ENCODE measurements at places on chromosomes 16 and 17.

DNA sequence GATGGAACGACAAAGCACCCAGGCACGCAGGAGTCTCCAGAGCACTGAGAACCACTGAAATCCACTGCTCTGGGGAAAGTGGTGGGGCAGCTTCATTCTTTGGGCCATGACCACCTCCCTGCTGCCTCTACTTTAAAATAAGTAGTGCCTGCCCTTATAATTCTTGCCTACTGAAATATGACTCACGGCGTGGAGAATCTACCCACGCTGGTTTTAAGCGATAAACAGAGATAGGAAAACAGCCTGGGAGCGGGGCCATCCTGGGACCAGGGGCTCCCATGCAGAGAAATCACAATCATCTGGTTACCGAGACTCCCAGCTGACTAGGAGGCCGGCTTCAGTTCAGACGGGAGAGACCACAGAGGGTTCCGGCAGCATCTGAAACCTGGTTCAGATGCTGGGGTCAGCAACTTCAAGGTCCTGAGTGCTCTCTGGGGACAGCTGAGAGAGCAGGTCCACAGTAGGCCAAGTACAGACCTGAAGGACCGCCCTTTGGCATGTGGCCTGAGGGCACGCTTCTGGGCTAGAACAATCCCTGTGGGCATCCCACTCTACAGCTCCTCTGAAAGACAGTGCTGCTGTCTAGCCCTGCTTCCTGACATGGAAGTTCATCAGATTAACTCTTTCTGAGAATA is 8.6 kb upstream of the DHRS13 start:
- DNase-seq = no peak

GRCh38 chr16:25585526-25585925 is 106.2 kb upstream of the HS3ST4 start:
- DNase-seq = no peak

DNA sequence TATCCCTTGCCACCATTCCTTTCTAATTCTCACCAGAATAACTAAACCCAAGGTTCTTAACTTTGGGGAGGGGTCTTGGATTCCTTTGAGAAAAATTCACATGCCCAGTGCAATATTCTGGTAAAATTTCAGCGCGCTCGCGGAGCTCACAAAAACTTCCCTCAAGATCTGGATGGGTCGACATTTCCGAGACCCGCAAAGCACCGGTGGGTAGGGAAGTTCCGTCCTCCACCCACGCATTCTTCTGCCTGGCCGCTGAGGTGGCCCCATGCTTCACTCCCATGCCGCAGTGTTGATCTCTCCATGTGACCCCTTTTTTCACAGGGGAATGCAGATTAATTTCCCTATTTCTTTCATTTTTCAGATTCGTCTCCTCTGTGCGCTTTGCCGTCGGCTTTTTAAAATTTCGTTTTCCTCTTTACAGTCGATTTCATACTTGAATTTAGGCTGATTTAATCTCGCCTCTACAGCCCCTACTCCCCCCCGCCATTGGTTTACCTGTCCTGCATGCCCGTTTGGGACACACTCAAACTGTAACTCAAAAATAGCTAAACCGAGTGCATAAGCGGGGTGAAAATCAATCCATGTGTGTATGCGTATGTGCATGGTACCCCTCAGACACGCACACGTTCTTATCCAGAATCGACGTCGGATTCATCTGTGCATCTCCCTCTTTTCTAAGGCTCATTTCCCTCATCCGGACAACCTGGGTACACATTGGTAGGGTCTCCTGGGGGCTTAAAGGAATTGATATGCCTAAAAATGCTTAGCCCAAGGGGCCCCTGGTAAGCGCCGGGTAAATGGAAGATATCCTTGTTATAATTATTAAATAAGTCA is 1.4 kb upstream of the SP6 start:
- DNase-seq = no peak

- DNase-seq = no peak
These were observed 149.1 kb downstream of the PRKCA start for GRCh38 chr17:66451188-66452149.

GRCh38 chr17:28925912-28926365 is 23.1 kb upstream of the DHRS13 start:
- no peak for DNase-seq

GRCh38 chr17:10956821-10957220 is 118.9 kb upstream of the PIRT start:
- DNase-seq = no peak

- no peak for DNase-seq
These were observed 9.4 kb upstream of the GNA13 start for GRCh38 chr17:65065906-65066305.

DNA sequence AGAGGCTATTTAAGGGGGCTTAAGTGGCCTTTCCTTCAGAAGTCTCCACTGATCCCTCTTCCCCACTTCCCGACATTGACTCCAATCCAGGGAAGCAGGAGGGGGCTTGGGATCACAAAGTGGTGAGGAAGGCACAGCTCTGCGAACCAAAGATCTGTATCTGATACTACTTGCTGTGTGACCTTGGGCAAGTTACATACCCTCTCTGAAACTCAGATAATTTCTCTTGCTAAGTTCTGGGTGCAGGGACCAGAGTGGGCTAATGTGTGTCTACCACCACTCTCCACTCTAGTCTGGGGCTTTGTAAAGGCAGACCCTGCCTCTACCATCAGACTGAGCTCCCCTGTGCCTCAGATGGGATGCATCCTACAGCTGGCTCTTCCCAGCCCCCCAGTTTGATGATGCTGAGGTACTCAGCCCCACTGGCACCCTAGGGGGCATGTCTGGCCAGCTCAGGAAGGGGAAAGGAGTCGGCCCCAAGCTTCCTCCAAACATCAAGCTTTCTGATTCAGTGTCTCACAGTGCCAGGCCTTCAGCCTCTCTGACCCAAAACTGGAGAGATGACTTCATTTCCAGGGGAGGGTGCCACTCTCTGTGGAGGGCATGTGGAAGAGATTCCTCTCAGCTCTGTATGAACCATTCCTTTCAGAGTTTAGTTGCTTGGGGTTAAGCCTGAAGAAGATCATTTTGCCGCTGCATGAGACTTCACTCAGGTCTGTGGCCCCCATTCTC is 10.9 kb downstream of the DLX4 start:
- no peak for DNase-seq

- DNase-seq = no peak
These were observed 10.7 kb upstream of the ZFPM1 start for GRCh38 chr16:88442383-88442726.

DNA sequence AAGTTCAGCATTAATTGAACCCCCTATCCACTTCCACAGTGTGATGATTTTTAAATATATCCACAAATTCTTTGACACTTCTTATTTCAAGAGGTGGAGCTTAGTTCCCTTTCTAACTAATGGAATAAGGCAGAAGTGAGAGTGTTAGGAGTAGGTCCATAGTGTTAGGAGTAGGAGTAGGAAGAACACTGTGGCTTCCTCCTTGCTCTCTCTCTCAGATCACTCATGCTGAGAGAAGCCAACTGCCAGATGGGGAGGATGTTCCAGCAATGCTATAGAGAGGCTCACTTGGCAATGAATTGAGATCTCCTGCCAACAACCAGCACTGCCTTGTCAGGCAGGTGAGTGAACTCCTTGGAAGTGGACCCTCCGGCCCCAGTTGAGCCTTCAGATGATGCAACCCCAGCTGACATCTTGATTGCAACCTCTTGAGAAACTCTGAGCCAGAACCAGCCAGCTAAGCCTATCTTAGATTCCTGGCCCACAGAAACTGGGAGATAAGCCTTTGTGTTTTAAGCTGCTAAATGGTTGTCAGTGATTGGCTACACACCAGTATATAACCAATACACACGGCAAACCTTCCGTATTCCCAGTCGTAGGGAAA is 44.3 kb downstream of the SPECC1 start:
- DNase-seq = no peak
